ENCODE measurements at places on chromosomes 1 and 21.

DNA sequence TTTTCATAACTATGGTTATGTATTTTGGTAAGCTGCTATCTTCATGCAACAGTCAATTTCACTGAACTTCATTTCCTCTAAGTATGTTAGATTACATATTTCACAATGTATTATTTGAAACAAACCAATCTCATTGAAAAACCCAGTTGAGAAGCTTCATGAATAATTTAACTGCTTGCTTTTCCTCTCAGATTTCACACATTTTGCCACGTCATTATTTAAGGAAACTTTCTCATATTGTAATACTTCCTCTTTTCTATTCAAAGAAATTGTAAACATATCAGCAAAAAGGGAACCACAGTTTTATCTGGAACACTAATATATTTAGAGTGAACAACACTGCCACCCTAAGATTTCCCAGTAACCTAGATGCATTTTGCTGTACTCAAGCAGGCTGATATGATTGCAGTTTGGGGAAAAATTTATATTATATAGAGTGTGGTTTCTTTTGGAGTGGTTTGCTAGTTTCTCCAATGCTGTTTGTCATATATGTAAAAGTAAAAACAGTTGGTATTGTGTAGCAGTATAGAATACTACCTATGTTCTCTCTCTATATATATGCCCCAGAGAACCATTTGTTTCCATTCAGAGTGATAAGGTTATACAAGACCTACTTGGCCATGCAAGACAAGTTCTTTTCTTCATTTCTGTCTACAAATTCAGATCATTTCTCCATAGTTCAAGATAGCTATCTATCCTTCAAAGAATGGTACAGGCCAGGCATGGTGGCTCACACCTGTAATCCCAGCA is 28.4 kb upstream of the AHCTF1 start:
- DNase-seq: no peak

GRCh38 chr1:215133532-215133931 is 51.0 kb downstream of the KCNK2 start:
- no peak for DNase-seq

GRCh38 chr1:151371370-151372057 is 991 bp downstream of the SELENBP1 start:
- no peak for DNase-seq

- DNase-seq: no peak
Measured at GRCh38 chr1:71785000-71785399, 497.3 kb downstream of the NEGR1 start.

GRCh38 chr1:234645964-234646363 is 36.0 kb upstream of the IRF2BP2 start:
- DNase-seq: no peak

GRCh38 chr1:203926025-203926540 is 64.7 kb downstream of the SNRPE start:
- no peak for DNase-seq

- no peak for DNase-seq
Measured at GRCh38 chr1:185267301-185267700, 49.7 kb downstream of the IVNS1ABP start.

GRCh38 chr1:31007462-31007991 is 58.0 kb downstream of the PUM1 start:
- DNase-seq: no peak

DNA sequence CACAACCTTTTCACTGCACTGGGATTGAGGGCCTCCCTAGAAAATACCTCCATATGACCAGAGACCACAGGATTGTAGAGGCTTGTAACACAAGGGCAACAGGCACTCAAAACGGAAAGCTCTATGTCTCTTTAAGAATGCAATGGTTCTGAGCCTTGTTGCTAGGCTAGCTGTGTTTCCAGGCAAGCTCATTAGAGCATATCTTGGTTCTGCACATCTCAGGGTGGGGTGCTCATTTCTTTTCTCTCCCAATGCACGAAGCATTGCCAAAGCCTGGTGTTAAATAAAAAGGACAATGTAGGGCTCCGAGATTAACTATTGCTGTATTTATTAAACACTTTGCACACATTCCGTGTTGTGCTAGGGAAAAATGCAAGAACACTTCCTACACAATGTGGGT is 315.9 kb downstream of the PRDM2 start:
- DNase-seq: no peak

DNA sequence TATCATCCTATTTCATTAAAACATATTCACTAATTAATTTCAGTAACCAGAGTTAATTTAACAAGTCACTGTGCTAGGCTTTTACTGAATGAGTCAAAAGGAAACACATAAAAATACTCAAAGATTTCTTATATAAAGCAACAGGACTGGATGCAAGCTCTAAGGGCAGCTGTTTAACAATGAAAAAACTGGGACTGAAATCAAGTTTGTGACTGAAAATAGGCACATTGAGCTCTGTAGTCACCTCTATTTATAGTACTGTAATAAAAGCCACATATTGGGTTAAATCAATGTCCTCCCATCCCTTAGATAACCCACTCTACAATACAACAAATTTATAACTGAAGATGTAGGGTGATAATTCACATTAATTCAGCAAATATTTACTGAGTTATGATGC is 52.4 kb downstream of the SMYD3 start:
- no peak for DNase-seq

DNA sequence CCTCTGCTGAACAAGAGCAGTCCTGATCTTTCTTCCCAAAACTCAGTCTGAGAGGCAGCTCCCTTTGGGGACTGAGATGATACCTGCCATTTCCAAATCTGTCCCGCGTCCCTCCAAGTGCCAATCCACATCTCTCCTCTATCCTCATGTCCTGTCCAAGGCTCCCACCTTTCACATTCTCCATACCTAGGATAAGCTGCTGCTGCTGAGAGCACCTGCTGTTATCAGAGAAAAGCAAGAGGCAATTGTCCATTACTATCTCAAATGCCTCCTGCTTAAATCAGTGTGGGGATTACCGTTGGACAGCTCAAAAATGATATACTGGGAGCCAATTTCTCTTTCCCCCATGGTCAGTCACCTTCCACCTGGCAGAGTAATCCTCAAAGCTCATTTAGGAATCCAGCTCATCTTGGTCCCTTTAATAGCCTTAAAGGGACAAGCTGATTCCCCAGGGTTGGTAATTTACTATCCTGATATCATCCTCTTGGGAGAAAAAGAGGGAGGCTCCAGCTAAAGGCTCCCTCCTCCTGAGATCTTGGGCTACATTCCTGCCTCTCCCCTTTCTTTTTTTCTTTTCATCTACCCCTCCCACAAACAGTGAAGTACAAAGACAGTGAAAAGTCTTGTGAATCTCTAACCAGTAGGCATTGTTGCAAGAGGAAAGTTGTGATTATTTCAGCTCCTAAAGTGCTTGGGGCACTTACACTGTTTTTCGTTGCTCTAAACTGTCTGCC is 278.1 kb upstream of the CAMK1G start:
- no peak for DNase-seq

Measured in activated T-cell treated with anti-CD3 and anti-CD28 coated beads for 1 hour (primary cell).